8988T (cell line): ENCODE measurements at places on chromosomes 1 and 21.

DNA sequence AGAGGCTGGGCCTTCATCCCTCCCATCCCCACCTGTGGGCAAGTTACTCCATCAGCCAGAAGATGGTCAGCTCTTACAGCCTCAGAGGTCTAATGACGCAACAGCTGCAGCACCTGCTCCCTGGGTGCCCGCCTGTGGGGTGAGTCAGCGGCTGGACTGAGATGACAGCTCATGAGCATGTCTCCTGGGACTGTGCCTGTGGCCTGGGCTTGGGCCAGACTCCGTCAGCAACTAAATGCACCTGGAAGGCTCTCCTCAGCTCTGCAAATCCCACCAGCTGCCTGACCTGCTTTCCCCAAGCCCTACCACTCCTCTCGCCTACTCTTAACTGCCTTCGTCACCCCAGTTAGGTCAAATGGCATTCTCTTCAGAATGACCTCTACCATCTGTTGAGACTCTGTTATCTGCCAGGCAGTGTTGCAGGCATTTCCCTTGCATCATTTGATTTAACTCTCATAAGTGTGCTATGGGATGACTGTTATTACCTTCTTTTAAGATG is 47.7 kb downstream of the ETS2 start:
- peak; percentile 24 for DNase-seq

GRCh38 chr1:221527302-221527701 is 214.6 kb downstream of the DUSP10 start:
- no peak for DNase-seq

DNA sequence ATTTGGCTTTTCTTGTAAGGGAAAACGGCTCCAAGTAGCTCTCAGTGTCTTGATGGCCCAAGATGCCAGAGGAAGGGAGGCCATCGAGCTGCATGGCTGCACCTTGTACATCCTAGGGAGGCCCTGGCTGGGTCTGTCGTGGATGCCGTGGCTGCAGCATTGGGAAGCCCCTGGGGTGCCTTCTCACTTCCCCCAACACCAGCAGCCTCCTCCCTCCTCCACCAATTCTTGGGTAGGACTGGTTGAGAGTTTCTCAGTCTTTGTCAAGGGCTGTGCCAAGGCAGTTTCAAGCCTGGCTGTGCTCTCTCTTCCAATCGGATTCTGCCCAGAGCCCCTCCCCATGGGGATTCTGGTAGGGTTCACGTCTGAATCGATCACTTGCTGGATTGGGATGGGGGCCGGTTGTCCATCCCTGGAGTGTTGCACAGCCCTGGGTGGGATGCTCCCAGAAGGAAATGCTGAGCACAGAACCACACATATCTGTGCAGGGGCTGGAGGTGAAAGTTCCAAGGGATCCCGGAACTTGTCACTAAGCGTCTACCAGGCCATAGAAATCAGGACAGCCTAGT is 14.0 kb upstream of the SPSB1 start:
- no peak for DNase-seq

- no peak for DNase-seq
Measured at GRCh38 chr1:18408656-18409370, 71.9 kb upstream of the KLHDC7A start.

DNA sequence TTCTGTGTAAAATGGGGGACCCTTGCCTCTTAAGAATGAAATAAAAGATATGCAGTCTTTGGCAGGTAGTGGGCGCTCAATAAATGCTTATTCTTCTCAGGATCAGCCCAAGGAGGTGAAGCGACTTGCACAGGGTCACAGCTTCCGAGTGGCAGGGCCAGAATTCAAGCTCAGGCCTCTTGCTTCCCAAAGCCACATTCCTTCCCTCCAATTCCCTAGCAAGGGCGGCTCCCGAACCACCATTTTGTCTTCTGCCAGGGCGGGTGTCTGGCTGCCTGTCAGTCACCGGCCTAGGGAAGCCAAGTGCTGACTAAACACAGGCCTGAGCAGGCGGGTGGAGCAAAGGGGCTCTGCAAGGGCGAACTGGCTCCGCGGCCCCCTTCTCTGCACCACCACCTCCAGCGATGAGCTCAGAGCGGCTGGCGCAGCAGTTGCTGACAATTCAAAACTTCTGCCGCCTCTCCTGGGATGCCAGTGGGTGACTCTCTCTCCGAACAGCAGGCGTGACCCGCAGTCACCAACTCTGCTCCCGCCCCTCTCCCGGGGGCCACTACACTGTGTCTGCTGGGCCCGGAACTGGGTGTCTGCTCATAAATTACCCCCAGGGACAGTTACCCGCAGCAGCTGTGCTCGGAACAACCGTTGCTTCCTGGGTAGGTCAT is 10.8 kb downstream of the GPR3 start:
- no peak for DNase-seq
